ENCODE measurements at places on chromosomes 2 and 18. TPM values are rescaled to one million over a fixed set of nuclear protein-coding genes. Genes with fewer than 3 reads are reported as not detected.

DNA sequence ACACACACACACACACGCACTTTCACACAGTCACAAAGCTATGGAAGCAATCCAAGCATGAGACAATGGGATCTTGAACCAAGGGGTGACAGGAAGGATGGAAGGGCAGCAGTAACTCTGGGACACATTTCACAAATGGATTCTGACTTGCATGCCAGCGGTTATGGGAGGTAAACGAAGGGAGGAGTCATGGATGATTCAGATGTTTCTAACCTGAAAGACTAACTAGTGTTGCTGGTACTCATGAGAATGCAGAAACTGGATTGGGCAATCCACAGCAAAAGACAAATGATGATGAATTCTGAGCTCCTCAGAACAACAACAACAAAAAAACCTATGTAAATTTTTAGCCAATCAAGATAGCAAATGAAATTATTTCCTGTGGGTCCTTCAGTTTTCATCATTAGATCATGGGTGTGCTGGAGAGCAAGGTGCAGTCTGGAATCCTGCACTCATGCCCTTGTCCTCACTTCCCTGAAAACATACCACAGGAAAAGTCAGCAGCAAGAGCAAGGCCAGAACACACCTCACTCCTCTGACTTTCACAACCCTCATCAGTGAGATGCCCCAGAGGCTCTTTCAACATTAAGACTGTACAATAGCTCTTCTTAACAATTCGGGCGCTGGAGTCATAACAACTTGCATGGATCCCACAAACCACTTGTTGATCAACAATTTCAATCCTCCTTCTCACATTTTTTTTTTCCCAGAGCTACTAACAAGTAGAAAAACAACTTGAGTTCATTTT, 32.6 kb downstream of the ABCA12 start:
- no peak for DNase-seq

- no peak for DNase-seq
Measured at GRCh38 chr2:163351966-163352365, 383.8 kb downstream of the FIGN start.

DNA sequence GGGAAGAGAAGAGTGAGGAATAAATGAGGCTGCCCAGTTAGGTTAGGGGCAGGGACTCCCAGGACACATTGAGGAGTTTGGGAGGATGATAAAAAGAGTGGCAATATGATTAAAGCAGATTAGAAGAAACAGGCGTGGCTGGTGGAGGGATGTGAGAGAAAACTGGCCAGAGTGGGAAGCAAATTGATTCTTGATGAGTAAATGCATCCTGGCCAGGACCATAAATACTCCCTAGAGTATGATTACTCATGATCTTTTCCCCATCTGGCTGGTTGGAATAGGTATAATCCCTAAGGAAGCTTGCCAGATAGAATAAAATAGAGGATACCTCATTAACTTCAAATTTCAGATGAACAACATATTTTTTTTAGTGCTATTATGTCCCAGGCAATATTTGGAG, 21.5 kb upstream of the DAW1 start:
- no peak for DNase-seq

- no peak for DNase-seq
Measured at GRCh38 chr18:64972545-64972944, 778.3 kb upstream of the CDH7 start.

DNA sequence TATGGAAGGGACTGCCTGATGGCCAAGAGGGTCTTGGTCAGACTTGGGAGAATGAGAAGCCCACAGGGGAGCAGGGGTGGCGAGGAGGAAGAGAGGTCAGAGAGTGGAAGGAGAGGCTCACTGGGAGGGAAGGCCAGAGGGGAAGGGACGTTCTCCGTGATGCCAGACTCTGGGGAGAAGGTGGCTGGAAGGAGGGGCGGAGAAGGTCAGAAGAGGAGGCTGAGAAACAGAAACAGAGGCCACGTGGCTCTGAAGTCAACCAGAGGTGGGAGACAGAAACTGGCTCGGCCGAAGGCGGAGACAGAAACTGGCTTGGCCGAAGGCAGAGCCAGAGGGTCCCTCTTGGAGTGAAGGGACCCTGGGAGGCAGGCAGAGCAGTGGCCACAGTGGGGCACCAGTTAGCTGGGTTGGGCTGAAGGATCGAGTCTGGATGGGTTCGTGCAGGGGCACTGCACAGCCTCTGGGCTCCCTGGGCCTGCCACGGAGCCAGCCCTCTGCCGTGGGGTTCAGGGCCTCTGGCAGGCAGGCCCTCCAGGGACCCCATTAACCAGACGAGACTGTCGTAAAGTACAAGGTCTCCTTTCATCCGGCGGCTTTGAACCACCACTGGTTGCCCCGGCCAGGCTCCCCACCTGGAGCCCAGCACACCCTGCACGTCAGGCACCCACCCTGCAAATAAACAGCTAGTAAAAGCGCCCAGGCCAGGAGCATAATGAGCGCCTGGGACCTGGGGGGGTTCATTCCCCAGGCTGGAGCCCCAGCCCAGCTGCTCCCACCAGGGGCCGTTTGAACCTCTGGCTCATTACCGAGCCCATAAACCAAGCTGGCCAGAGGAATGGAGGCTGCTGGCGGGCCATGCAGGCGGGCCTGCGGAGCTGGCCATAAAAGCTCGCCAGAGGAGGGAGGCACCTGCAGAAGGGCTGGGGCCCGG, 218.8 kb downstream of the DYSF start:
- no peak for DNase-seq

DNA sequence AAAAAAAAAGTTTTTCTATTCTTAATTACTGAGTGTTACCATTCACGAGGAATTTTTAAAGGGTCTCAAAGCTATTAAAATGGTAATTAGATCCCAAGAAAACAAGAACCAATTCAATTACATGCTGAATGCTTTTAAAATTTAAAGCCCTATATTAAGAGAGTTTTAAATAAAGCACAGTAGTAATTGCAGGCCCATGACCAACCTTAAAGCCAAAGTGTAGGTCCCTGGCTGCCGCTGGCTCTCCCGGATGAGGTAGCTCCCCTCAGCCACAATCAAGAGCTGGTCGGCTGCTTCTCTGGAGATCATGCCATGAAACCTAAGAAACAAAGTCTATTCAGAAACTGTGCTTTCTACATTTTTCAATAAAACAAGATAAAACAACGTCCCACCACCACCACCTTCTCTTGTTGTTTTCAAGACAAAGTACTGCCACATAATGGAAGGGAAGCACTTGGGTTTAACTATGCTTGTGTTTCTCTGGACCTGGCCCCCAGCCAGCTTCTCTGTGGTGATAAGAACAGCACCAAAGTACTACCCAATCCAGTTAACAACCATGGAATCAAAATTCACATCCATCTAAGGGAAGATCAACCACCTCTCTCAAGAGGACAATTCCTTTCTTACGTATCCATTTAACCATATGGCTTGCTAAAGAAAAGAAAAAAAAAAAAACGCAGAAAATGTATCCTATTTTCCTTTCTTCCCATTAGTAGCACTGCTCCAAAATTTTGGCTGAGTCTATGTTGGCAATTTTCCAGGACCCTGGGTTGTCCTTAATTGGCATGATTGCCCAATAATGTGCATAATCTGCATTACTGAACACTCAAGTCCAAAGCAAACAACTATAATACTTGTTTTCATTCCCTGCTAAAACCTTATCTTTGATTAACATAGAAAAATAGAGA, 90.1 kb downstream of the CHN1 start:
- no peak for DNase-seq

DNA sequence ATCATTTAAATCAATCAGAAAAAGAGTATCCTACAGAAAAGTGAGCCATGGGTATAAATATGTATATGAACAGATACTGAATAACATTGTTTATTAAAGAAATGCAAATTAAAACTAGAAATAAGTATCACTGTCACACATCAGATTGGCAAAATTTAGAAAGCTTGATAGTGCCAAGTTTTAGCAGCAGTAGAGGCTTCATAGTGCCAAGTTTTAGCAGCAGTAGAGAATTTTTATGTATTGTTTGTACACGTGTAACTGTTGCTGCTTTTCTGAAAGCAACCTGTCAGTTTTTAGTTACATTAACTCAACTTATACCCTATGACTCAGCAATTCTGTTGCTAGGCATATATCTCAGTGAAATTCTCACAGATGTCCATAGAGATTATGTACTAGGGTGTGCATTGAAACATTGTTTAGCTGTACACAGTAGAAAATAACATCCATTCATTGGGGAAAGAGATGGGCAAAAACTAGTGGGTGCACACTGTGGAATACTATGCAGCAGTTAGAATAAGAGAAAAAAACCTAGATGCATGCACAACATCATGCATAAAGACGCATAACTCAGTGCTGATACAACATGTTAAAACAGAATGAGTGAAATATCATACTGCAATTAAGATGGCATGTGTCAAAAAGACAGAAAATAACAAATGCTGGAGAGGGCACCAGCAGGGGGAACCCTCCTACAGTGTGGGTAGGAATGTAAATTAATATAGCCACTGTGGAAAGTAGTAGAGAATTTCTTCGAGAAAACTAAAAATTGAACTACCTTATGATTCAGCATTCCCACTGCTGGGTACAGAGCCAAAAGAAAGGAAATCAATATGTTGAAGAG, 294.5 kb upstream of the NT5C1B start:
- no peak for DNase-seq

- no peak for DNase-seq
Measured at GRCh38 chr2:233490831-233491230, 75.8 kb downstream of the USP40 start.

- DNase-seq: no peak
Measured at GRCh38 chr2:48098539-48098938, 192.2 kb upstream of the FBXO11 start.

DNA sequence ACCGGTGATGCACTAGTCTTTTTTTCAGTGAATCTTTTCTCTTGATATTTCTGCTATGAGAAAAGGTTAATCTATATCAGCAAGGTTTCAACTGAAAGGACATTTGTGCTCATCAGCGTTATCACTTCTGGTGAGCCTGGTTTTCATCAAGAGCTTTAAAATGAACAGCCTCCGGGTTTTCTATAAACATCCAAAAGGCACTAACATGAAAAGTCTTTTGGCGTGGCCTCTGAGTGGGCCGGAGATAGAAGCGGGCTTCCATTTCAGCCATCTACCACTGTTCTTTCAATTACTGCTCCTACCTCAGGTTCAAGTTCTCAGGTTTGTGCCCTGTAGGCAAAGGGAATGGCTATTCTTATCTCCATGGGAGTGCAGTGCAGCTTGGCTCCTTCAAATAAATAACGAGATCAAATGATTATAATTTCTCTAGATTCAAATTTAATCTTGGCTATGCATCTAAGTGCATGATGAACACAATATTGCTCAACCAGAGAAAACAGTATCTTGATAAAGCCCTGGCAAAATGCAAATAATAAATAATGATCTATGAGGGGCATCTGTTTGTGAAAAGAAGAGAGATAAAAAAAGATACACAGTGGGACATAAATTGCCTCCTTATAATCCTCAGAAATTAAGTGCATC, 314.8 kb downstream of the CDH2 start:
- no peak for DNase-seq

GRCh38 chr2:23460993-23461392, 76.0 kb downstream of the KLHL29 start:
- no peak for DNase-seq

GRCh38 chr2:234444893-234445292, 52.0 kb downstream of the ARL4C start:
- no peak for DNase-seq

Gene NYAP2
- total RNA-seq: 0.36 TPM

DNA sequence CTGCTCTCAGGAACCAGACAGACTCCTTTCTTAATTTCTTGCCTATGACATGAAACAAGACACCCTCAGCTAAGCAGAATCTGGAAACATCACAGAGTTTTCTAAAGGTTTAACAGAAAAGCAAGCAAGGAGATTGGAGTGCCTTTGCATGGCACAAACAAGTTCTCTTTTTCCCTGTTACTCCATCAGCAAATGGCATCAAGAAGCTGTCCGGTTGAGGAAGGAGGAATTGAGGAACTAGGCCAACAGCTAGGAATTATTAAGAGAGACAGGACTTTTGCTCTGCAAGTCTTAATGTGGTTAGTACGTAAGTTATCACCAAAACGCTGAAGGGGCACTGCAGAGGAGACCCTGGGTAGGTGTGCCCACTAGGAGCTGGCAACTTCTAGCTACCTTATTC, 53.2 kb downstream of the NEB start:
- DNase-seq: no peak

Gene FSIP2
- total RNA-seq: 10.1 TPM

DNA sequence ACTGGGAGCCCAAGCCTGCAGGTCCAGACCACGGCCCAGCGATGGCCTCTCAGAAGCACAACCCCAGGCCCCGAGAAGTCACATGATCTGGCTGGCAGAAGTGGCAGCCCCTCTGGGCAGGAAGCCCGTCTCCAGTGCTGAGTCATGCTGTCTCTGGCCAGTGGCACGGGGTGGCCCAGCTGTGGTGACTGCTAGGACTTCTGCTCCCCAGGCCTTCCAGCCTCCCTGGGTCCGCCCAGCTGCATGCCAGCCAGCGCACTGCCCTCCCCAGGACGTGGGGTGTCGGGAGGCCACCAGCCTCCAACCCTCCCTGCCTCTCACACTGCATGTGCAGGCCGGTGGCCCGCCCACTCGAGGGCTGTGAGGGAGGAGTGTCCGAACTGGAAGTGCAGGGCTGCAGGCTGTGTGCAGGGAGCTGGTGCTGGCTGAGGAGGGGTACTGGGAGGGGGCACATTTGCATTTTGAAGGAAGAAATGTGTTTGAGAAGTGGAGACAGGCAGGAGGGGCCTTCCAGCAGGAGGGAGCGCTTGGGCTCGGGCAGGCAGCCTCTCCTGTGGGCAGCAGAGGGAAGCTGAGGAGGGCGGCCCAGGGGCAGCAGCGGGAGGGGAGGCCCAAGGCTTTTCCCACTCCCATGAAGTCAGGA, 17.0 kb upstream of the HPCAL1 start:
- no peak for DNase-seq

- no peak for DNase-seq
Measured at GRCh38 chr2:120722568-120723421, 12.9 kb upstream of the GLI2 start.

- DNase-seq: no peak
Measured at GRCh38 chr2:10548626-10549025, 100.5 kb upstream of the ODC1 start.

- no peak for DNase-seq
Measured at GRCh38 chr18:21996351-21996826, 173.0 kb upstream of the GATA6 start.

DNA sequence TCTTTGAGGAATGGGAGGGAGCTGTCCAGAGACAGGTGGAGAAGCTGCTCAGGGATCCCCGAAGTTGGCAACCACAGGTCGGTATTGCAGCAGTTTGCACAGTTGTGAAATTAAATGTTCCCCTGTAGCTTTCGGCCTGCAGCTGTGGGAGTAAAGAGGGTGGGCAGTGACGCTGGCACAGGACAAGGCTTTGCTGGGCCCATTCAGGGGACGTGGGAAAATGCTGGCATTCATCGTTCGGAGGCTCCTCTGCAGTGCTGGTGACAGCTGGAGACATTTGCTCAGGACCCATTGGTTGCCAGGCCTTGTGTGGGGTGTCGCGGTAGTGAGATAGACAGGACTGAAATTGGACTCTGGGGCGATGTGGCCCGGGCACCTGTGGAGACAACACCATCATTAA, 173.7 kb downstream of the MYCN start:
- no peak for DNase-seq

Gene CYP26B1
- 16.4 TPM for total RNA-seq

- no peak for DNase-seq
Measured at GRCh38 chr2:169286624-169287231, 75.6 kb downstream of the LRP2 start.

Measured in neural crest cell (in vitro differentiated cells).